ENCODE measurements at places on chromosomes 12 and 14.

DNA sequence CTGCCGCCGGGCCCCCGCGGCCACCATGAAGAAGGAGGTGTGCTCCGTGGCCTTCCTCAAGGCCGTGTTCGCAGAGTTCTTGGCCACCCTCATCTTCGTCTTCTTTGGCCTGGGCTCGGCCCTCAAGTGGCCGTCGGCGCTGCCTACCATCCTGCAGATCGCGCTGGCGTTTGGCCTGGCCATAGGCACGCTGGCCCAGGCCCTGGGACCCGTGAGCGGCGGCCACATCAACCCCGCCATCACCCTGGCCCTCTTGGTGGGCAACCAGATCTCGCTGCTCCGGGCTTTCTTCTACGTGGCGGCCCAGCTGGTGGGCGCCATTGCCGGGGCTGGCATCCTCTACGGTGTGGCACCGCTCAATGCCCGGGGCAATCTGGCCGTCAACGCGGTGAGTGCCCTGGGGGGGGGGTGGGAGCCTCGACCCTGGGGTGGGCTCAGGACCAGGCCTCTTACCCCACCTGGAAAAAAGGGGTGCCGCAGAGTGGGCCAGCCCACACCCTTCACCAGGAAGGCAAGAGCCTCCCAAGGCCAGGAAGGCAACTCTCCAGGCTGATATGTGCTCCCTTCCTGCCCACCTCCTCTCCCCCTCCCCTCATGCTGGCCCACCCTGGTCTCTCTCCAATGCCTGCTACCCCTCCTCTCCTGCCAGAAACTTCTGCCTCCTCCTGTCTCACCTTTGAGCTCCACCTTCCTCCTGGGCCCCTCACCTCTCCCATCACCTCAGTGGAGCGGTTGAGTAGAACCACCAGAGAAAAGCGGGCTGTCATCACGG is 507 bp downstream of the AQP5 start:
- no peak for DNase-seq

- DNase-seq: no peak
Measured at GRCh38 chr12:6827982-6828780, at the start of gene P3H3. Gene P3H3 (plus strand): TSS chr12:6828407. CDS start chr12:6828441, 34 bp downstream.

DNA sequence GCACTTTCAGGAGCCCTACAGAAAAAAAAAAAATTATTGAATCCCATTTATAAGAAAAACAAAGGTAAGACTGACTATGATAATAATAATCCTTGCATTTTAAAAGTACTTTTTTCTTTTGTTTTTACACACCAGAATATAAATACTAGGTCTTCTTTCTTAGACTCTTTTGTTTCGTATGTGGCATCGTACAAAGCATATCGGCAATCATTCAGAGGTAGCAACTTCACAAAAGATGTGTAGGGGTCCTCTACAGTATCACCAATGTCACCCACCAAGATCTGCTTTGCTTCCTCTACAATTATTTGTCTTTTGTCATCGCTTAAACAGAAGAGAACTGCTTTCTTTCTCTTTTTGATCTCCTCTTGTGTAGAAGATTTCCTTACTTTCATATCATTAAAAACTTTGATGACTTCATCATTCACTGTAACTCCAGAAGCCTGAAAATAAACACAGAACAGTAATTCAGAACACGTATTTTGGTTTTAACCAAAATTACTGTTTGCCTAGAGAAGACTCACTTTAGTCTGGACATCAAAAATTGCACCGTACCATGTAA is 1.2 kb downstream of the CFL2 start:
- DNase-seq: no peak

DNA sequence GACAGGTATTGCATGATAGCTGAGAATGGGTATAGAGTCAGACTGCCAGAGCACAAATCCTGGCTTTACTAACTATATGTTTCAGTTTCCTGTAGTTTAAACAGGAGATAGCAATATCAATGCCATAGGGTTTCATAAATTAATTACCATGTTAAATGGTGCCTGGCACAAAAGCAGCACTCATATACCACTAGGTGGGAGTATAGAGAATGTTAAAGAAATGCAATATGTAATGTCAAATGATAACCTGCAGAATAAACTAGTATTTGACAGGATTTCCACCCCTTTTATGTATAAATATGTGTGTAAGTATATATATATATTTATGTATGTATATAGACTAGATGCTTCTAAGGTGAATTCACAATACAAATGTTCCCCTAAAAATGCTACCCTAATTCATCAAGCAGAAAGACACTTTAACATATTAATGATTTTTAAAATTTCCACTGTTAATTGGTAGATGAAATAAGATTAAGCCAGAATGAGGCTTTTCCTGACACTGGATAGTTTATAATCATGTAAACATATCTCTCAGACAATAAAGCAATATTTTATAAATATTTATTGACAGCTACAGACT is 8.6 kb downstream of the WDR89 start:
- no peak for DNase-seq

GRCh38 chr12:28933864-28934527 is 215.1 kb upstream of the FAR2 start:
- no peak for DNase-seq

- no peak for DNase-seq
Measured at GRCh38 chr12:10241290-10241689, 28.6 kb downstream of the GABARAPL1 start.

GRCh38 chr14:98433436-98433835 is 838.6 kb downstream of the BCL11B start:
- no peak for DNase-seq

DNA sequence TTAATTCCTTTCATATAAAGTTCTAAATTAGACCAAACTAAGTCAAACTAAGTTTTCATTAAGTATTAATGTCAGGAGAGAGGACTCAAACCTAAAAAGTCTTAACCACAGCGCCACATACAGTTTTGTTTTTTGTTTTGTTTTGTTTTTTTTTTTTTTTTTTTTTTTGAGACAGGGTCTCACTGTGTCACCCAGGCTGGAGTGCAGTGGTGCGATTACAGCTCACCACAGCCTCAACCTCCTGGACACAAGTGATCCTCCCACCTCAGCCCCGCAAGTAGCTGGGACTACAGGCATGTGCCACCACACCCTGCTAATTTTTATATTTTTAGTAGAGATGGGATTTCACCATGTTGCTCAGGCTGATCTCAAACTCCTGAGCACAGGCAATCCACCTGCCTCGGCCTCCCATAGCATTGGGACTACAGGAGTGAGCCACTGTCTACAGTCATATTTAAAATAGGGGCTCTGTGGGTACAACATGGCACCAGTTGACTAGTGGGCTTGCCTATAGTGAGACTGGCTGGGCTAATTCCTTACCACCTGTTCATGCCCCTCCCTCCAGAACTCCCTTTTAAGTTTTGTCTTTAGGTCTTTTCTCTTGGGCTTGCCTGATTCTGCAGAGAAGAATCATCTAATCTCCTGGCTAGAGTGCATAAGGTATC is 110.2 kb downstream of the PPP2R5E start:
- DNase-seq: no peak

DNA sequence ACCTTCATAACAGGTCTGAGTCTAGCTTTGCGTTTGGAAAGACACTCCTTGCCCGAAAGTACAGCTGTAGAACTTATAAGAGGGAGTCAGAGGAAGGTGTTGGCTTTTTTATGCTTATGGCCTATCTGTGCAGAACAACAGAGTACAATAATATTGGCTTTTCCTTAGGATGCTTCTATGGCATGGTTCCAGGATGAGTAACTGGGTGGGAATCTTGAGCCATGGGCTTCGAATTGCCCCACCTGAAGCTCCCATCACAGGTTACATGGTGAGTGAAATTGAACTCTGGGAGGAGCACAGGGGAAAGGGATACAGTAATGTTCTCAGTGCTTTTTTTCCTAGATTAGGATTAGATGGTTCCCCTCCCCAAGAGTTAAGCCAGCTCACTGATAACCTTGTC is 13.0 kb downstream of the PARP2 start:
- no peak for DNase-seq

DNA sequence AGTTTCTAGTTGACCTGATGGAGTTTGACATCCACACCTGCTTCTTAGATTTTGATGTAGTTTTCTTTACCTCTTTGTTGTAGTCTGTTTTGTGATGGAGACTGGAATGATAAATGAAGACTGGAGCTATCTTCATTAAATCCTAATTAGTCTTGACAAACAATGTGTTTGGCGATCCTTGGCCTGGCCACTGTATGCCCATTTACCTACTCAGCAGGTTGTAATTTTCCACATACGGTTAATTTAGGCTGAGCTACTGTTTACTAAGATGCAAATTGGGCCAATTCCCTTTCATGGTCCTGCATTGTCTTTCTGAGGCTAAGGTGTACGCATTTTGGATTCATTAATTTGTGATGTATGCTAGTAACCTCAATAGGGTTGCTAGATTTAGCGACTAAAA is at the start of gene TAS2R7:
TAS2R7 (minus strand) TSS at position 41 of the 400 bp plus-strand sequence. CDS start 57 bp downstream, outside the sequence.
- DNase-seq: no peak

DNA sequence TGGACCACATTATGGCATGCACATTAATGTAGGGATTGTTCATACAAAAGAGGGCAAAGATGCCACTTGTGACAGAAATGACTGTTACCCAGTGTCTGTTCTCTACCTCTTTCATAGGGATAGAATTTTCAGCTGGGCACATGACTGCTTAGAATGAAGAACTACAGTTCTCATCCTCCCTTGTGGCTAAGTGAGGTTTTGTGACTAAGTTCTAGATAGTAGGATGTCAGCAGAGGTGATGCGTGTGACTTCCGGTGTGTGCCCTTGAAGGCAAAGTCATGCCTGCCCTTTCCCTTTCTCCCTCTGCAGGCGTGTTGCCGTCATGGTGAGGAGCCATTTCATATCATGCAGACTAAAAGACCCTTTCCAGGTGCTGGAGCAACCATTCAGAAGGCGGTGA is 99.3 kb downstream of the CACNA1C start:
- DNase-seq: no peak

- no peak for DNase-seq
Measured at GRCh38 chr14:90649083-90649482, 167.1 kb downstream of the TTC7B start.

DNA sequence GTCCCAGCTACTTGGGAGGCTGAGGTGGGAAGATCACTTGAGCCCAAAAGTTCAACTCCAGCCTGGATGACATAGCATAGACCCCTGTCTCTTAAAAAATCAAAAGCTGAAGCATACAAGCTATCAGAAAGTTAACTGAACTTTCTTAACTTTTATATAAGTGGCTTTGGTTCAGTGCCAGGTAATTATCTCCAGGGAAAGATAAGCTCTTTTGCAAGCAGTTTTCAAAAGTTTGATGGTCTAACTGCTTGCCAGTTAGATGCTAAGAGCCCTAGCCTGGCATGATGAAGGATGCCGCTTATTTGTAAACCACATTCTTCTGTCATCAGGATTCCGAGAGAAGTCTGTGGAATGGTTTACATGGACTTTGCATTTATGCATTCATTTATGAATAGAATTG is 409.1 kb downstream of the AEBP2 start:
- no peak for DNase-seq

DNA sequence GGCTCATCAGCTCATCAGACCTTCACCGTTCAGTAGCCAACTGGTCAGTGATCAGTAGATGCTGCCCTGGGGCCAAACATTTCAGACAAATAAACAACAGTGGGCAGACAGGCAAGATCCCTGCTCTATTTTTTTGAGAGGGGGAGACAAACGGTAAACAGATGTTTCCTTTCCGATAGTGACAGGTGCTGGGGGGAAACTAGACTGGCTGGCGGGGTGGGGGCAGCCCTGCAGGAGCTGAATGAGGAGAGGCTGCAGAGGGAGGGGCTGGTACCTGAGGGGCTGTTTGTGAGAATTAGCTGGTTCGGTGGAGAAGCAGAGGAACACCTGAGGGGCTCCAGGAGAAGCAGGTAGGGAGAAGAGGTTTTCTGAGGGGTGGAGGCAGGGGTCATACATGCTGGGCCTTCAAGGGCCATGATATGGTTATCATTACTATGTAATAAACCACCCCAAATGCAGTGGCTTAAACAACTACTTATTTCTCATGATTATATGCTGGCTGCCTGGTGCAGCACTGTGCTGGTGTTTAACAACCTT is 8.2 kb upstream of the GOLGA3 start:
- no peak for DNase-seq

DNA sequence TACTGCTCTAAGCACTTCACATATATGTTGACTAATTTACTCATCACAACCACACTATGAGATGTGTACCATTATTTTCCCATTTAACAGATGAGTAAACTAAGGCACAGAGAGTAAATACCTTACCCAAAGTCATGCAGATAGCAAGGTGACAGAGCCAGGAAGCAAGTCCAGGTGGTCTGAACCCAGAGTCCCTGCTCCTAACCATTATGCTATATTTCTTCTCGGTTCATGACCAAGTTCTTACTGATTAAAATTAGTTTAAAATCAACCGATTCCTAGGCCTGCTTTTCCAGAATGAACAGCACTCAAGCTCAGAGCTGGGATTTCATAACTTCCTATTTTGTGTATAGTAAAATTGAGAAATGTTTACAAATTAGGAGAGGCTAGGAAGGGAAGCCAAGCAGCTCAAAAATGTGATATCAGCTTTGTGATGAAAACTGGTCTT is 85.5 kb upstream of the EGLN3 start:
- no peak for DNase-seq

- DNase-seq: no peak
Measured at GRCh38 chr14:71538938-71539649, 393.1 kb upstream of the RGS6 start.

DNA sequence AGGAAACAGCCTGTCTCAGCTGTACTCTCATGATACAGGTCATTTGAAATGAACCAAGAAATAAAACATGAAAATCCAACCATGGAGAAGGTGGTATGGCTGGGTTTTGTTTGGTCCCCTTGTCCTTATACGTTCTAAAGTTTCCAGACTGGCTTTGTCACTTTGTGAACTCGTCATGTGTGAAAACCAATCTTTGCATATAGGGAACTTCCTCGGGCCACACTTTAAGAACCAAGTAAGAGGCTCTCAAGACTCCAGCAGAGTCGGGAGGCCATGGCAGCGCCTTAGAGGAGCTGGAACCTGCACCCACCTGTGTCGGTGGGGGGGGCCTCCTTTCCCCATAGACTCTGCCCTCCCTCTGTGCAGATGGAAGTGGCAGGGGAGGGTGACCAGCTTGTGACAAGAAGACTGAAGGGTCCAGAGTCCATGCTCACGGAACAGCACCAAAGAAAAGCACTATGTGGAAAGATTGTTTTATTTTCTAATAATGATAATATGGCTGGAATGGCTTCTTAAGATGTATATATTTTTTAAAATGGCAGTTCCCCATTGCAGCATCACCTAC is 125.3 kb downstream of the ESRRB start:
- DNase-seq: no peak

GRCh38 chr12:41220931-41221330 is 32.8 kb downstream of the PDZRN4 start:
- DNase-seq: no peak

- no peak for DNase-seq
Measured at GRCh38 chr12:56213878-56214277, 7.8 kb downstream of the RNF41 start.
